ENCODE measurements at places on chromosomes 16 and 17.

GRCh38 chr17:47095268-47095667, 93.8 kb downstream of the CDC27 start:
- no peak for DNase-seq

DNA sequence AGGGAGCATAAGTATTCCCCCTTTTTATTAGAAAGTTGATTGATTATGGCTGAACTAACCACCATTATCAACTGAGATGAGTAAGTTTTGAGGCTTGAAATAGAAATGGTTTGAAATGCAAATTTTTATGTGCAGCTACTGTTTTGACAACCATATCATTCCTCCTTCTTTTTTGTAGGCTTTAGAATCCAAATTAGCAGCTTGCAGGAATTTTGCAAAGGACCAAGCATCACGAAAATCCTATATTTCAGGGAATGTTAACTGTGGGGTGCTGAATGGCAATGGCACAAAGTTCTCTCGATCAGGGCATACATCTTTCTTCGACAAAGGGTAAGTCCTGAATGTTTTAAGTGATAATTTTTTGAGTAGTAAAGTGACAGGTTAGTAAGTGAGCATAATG, 24.1 kb downstream of the NDEL1 start:
- DNase-seq: no peak

DNA sequence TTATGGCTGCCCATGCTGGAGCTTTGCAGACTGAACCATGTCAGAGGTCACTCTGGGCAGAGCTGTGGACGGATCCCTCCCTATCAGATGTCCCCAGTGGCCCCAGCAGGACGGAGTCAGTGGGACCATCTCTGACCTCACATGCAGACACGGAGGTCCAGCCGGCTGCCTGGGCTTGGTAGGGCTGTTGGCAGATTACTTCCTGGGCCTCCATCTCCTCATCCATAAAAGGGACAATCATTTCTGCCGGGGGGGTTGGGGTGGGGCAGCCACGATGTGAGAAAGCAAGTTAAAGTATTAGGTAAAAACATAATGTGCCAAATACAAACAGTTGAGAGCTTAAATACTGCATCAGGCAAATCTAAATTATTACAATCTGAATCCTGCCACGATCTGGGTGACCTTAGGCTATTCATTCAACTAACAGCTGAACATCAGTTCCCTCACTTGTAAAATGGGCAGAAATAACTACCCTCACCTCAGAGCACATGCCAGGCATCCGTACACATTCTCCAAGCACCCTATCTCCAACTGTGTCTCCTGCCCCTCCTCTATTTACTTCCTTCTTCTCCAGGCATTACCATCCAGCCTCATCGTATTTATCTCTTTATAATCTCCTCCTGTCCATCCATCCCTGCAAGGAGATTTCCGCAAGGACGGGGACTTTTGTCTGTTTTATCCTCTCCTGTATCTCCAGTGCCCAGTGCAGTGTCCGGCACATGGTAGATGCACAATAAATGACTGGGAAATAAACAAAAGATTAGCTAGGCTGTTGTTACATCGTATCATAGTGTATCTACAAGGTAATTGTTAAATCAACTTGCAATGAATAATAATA, 192.3 kb upstream of the FOXF1 start:
- DNase-seq: no peak

DNA sequence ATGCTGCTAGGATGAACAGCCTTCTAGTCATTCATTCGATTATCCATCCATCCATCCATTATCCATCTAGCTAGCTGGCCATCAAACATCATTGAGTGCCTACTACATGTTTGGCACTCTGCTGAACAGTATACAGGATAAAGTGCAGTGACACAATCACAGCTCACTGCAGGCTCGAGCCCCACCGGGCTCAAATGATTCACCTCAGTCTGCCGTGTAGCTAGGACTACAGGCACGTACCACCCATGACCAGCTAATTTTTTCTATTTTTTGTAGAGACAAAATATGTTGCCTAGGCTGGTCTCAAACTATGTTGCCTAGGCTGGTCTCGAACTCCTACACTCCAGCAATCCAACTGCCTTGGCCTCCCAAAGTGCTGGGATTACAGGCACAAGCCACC, 50.0 kb downstream of the SSH2 start:
- DNase-seq: no peak

- DNase-seq: no peak
Measured at GRCh38 chr17:31509095-31509804, 117.8 kb downstream of the RAB11FIP4 start.

DNA sequence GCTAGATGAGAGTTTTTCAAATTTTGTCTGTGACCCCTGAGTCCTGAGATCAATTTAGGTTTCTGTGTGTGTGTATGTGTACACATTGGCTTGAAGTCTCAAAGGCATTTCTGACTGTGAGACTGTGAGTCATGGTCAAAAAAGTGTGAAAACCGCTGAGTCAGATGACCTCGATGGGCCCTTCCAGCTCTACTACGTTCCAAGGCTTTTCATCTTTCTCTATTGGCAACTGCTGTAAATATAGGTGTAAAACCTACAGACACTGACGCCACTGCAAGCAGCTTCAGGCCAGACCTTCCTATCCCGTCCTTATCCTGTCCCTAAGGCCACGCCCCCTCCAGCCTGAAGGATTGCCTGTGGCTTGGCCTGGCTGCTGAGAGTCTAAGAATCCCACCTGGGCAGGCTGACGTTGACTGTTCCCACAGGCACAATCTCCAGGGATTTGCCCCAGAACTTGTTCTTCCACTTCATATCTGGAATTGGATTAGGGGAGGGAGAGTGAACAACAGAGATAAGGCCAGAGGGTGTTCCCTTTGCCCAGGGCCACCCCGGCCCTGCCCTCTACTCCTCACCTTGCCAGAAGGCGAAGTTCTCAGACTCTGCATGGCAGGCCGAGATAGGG, 11.3 kb downstream of the OSBPL7 start:
- no peak for DNase-seq

DNA sequence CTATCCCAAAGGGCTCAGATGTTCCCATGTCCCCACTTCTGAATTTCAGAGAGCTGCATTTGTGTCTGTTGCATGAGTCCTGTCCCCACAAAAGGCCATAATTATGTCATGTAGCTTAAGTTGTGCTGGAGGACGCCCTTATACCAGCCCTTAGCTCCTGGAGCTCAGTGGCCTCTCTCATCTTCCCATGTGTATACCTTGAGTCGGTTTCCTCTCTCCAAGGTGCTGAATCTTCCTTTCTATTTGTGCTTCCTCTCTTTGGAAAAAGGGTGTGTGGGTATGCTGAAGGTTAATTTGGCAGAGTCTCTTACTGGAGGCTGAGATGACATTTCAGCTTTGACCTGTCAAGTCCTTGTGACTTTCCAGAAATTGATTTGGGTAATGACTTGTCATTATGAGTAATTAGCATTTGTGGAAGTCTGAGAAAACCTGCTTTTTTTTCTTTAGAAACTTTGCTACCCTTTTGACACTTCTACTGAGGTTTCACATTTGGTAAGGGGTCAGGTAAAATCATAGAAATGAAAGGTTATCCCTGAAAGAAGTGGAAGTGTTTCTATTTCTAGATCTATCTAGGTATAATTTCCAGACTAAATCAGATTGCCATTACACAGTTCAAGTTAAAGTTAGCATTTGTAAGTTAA, 185.4 kb downstream of the ABCC12 start:
- no peak for DNase-seq

DNA sequence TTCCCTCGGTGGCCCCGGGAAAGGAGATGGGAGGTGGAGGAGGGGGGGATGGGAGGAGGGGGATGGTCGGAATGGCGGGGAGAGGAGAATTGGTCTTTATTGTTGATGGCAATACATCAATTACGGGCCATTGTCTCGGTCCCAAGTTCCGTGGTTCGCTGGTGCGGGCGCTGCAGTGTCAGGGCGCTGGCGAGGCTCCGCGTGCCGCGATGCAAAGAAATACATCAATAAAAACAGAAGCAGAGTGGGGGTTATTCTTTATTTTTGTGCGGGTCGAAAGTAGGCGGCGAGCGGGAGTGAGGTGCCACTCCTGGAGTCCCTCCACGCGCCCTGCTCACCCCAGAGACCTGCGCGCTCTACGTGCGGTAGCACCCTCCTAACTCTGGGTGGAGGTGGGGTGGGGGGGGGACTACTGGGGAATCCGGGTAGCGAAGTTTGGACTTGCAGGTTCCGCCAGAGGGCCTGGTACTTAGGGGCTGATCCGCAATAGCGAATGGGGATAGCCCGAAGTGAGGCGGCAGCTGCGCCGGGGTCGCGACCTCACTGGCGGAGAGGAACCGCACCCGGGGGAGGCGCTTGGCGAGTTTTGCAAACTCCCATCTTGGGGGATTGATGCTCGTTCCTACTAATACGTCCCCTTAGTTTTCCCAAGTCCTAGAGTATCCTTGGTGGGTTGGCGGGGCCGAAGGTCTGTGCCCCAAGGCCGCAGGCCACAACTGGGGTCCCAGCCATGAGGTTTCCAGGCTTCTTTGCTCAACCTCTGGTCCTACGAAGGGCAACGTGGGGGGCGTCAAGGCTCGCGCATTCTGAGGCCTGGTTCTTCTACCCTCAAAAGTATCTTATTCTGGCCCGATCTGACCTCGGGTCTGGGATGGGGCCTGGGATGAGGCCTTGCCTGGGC, 3.5 kb upstream of the SALL1 start:
- no peak for DNase-seq

GRCh38 chr17:6893382-6894205, 62.1 kb upstream of the TEKT1 start:
- no peak for DNase-seq

DNA sequence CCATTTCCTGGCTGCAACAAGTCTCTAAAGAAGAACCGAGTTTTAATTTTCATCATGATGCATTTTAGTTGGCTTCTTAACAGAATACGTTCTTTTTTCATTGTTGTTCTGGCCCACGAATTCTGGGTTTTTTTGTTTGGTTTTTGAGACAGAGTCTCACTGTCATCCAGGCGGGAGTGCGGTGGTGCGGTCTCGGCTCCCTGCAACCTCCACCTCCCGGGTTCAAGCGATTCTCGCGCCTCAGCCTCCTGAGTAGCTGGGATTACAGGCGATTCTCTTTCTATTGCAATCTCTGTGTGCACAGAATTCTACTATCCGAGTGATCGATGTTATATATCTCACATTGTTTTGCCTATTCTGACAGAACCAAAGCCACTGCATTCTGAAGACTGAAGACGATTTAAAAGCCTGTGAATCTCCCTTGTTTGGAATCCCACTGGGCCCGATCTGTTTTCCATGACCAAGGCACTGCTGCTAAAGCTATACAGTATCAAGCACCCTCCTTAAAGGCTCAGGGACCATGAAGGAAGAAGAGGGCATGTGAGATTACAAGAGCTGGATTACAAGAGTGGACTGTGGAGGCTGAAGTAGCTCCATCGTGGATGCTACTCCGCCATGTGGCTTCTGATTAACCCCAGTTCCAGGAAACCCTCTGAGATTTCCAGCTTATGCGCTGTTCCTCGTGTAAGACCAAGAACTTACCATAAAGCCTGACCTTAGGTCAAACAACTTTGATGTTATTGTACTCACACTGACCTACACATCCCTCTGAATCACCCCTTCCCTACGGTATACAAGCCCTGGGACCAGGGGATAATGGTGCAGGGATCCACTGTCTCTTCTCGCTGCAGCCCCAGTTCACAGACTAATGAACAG, 44.3 kb downstream of the ADCY9 start:
- DNase-seq: no peak

- no peak for DNase-seq
Measured at GRCh38 chr17:81516439-81516838, 3.8 kb upstream of the ACTG1 start.

GRCh38 chr17:16495561-16495960, 3.6 kb upstream of the LRRC75A start:
- DNase-seq: no peak

- no peak for DNase-seq
Measured at GRCh38 chr16:21990381-21990944, 10.5 kb downstream of the PDZD9 start.

DNA sequence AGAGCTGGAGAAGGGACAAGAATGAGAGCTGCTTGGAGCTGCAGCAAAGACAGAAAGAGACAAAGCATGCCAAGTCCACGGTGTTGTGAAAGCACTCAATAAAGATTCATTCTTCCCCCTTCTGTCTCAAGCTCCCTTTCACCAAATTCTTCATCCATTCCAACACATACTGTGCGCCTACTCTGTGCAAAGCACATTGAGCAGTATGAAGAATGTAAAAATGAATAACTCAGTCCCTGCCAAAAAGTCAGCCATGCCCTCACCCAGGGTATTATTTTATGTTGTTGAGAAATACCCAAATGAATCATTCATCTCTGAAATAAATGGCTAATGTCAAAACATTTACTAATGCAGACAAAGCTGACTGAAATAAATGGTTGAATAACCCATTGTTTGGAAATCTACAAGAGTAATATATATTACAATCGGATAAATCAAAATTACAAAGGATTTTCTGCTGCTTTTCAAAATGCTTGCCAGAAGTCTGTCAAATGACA, 282.9 kb upstream of the IRX5 start:
- DNase-seq: no peak

DNA sequence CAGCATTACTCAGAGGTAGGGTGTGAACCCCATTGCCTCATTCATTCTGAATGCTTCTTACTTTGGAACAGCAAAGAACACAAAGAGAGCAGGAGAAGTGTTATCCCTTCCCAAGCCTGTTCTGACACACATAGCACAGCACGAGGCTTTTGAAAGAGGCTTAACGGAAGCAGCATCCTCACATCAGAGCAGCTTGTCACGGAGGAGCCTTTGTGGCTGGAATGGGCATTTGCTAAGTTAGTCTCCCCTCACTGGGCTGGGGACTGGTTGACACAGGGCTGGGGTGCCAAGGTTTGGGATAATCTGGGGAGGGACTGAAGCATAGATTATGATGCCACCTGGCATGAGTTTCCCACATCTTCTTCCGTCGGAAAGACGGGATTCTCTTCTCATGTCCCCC, 167.5 kb upstream of the DNAH9 start:
- DNase-seq: no peak

DNA sequence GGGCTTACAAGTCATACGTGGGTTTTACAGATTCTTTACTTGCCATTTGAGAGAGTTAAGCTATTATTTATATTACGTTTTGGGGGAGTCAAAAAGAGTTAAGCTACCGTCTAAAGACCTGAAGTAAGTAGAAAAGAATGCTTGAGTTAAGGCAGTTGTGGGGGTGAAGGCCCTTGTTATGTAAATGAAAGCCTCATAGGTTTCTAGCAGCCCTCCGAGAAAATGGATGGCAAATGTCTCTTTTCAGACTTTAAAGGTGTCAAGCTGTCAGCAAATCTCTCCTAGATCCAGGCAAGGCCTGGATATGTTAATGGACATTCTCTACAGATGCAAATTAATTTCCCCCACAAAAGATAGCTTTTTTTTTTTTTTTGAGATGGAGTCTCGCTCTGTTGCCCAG, 7.2 kb upstream of the EIF4A3 start:
- DNase-seq: no peak

GRCh38 chr16:31710134-31710533, 163.5 kb upstream of the ZNF267 start:
- no peak for DNase-seq

GRCh38 chr16:88699180-88699579, 7.0 kb downstream of the RNF166 start:
- no peak for DNase-seq

DNA sequence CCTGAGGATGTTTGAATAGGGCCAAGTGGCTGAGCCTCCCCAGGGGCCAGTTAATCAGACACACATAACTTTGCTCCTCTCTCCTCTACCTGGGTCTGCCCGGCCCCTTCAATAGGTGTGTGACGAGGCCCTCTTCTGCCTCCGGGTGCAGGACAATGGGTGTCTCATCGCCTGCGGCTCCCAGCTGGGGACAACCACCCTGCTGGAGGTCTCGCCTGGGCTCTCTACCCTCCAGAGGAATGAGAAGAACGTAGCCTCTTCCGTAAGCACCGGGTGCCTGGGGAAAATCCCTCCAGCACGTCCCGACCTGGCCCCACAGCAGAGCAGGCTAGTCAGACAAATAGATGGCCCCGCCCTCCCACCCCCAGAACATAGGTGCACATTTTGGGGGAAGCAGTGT, 16.1 kb upstream of the KIF19 start:
- no peak for DNase-seq

Data from stimulated activated naive CD8-positive, alpha-beta T cell treated with anti-CD3 and anti-CD28 coated beads, Interleukin-15, amount 100 ng/mL, for 72 hours (primary cell).